NCI-H69 (cell line): ENCODE measurements at places on chromosomes 16 and 17.

DNA sequence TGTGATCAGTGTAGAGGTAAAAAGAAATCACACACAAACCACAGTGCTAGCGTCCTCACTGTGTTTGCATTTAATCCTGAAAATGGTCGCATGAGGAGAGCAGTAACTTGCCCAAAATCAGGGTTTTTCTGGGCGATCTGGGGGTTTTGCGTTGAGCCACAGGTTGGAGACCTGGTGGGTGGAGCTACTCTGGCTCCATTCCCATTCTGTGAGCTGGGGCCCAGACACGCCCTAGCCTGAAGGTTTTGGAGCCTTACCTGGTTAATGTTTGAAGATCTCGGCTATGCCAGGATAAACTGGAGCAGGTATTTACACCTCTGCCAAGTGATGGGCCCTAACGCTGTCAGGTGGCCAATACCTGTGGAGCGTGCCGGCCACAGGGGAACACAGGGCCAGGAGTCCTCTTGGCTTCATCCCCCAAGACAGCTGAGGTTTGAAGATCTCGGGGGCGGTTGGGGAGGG is 48.4 kb downstream of the MPRIP start:
- peak; percentile 59 for DNase-seq

GRCh38 chr17:60952747-60953146 is 275.1 kb downstream of the BCAS3 start:
- DNase-seq: no peak

- no peak for DNase-seq
These were observed 18.2 kb downstream of the CASC3 start for GRCh38 chr17:40158438-40159013.

- DNase-seq: no peak
These were observed 15.4 kb downstream of the PIPOX start for GRCh38 chr17:29058391-29058790.

DNA sequence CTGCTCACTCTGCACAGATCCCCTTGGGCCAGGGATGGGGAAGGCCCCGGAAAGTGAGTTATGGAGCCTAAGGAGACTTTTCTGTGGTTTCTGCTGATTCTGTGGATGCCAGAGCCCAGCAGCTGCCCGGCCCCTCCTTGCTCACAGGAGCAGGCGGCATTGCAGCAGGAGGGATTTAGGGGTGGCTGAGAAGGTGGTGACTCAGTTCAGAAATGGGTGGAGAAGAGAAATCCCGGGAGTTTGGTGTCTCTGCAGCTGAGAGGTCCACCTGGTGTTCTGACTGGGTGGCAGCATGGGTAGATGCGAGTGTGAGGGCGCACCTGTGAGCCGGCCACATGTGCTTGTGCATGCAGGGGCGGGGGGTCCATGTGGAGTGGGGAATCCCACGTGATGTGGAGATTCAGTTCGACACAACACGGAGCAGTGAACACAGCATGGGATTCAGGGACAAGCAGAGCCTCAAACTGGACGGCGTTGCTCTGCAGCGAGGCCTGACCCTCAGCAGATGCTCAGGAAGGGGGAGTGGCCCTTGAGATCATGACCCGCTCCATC is 16.0 kb upstream of the SPPL2C start:
- DNase-seq: peak; percentile 52

DNA sequence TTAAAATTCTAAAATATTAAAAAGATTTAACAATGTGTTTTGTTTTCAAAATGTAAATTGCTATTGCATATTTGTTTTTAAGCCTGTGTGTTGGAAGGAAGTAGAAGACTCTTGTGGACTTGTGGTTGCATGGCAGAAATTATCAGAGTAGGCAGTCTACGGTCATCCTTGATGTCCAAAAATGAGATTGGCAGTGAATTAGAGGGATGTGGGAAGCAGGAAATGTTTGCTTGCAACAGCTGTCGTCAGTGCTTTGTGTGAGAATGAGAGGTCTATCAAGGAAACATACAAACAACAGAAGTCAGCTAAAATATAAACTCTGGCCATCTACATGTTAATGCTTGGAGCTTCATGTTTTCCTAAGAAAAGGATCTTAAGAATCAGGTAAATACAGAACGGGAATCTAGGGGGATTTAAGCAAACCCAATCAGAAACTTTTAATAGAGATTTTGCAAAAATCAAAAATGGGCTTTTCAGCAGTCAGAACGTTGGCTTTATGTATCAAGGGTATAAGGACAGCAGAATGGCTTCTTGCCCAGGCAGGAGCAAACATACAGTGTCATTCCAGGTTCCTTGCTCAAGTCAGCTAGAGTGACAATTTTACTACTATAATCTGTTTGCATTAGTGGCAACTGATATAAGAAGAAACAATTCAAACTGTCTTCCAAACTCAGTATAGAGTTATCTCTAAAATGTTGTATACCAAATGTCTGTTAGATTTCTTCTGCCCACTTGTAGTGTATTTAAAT is 196.7 kb downstream of the CYB561 start:
- peak; percentile 3 for DNase-seq

GRCh38 chr16:22400900-22401299 is 26.5 kb upstream of the CDR2 start:
- DNase-seq: no peak

DNA sequence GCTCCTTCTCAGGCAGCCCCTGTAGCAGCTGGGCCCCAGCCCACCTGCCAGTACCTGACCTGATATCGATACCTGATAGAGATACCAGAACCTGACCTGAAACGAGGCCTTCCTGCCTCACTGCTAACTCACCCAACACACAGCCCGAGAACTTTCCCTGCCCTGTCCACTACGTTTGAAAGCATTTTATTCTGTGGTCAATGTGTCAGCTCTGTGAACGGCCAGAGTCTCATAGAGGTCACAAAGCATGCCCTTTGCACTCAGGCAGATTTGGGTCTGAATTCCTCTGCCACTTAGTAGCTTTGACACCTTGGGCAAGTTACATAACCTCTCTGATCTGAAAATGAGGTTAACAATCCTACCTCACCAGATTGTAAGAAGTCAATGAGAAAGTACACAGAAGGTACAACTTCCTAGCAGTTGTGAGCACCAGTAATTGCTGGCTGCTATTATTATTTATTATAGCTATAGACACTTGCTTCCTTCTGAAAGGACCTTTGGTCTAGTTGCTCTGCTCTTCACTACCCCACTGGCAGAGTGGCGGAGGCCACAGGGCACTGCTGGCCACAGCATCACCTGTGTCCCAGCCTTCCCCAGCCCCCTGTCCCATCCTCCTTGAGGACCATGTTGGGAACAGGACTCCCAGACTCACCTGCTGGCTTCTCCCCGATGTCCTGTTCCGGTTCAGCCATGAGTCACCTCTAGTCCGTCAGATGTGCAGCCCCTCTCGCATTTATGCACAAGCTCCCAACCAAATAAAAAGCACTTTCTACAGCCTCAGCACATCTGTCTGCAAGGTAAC is 895 bp downstream of the ANKRD40CL start:
- DNase-seq: no peak

- DNase-seq: no peak
These were observed 15.8 kb upstream of the TENT4B start for GRCh38 chr16:50137268-50137667.
